ENCODE measurements at places on chromosomes 7 and 10. TPM values are rescaled to one million over a fixed set of nuclear protein-coding genes. Genes with fewer than 3 reads are reported as not detected.

The OGDHL gene
- 0.20 TPM for total RNA-seq

The ZNF655 gene
- total RNA-seq, result 9.5 TPM

The ZNF775 gene
- 4.6 TPM for total RNA-seq

The FFAR4 gene
- total RNA-seq, result not detected

The PRR15 gene
- not detected for total RNA-seq

The TMEM225B gene
- total RNA-seq, result 0.22 TPM

The AP1S1 gene
- 155 TPM for total RNA-seq

The ITPRID1 gene
- total RNA-seq, result not detected

The TEX36 gene
- total RNA-seq, result not detected

The INMT gene
- total RNA-seq, result under 0.01 TPM

The GNGT1 gene
- not detected for total RNA-seq

The TUBB8 gene
- not detected for total RNA-seq

The PCLO gene
- 0.87 TPM for total RNA-seq

The LBX1 gene
- not detected for total RNA-seq

The SKIDA1 gene
- 1.1 TPM for total RNA-seq

The VIM gene
- 3,955 TPM for total RNA-seq

The HELLS gene
- 14.8 TPM for total RNA-seq

The BUD31 gene
- 73.0 TPM for total RNA-seq

The ENO4 gene
- not detected for total RNA-seq

The HOGA1 gene
- under 0.01 TPM for total RNA-seq

Measured in lung microvascular endothelial cell (primary cell).